Stimulated activated CD4-positive, alpha-beta T cell treated with anti-CD3 and anti-CD28 coated beads, Interleukin-2, amount 100 ng/mL, for 24 hours (primary cell): ENCODE measurements at places on chromosomes 2 and 18.

DNA sequence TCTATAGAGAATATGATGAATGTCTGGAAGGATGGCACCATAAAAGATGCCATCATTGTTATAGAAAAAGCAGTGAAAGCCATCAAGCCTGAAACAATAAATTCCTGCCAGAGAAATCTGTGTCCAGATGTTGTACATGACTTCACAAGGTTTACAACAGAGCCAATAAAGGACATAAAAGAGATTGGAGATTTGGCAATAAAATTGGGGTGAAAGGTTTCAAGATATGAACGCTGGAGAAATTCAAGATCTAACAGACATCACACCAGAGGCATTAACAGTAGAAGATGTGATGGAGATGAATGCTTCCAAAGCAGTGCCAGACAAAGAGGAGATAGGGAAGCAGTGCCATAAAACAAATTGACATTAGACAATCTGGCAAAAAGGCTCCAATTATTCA is 518.8 kb upstream of the ACVR2A start:
- DNase-seq: no peak

DNA sequence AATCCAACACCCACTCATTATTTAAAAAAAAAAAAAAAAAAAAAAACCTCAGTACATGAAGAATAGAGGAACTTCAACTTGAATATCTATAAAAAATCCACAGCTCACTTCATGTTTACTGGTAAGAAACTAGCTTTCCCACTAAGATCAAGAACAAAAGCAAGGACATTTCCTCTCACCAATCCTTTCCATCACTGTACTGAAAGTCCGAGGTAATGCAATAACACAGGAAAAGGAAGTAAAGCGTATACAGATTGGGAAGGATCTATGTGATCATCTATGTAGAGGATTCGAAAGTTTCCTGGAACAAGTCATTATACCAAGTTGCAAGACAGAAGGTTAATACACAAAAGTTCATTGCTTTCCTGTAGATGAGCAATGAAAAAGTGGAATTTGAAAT is 63.2 kb downstream of the ROCK2 start:
- DNase-seq: no peak

DNA sequence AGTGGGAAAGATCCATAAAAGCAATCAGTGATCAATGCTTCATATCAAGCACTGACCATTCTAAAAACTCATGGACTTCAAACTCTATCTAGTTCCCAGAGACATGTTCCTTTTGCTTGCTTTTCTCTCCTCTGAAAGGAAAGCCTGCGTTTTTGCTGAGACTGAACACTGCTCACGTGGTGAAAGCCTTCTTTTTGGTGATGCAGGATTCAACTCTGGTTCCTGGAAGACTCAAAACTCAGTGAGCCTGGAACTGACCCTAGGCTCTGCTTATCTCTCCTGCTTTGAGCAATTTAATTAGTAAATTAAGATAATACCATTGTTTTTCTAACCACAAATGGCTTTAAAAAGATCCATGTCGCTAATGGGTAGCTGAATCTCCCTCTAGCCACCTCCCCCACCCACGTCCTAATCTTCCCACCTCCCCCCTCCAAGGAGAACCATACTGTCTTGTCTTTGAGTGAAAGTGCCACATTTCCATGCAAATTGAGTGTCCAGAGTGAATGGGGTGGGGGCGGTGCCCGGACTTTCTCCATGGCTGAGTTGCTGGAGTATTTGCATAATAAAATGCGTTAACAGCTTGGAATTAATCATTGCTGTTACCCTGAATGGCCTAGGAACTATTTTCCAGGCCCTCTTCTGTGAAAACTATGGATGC is 130.5 kb downstream of the BCL11A start:
- DNase-seq: no peak

GRCh38 chr18:317618-318017 is 49.8 kb upstream of the THOC1 start:
- no peak for DNase-seq

- DNase-seq: no peak
Measured at GRCh38 chr18:79634593-79635426, 44.8 kb upstream of the CTDP1 start.

DNA sequence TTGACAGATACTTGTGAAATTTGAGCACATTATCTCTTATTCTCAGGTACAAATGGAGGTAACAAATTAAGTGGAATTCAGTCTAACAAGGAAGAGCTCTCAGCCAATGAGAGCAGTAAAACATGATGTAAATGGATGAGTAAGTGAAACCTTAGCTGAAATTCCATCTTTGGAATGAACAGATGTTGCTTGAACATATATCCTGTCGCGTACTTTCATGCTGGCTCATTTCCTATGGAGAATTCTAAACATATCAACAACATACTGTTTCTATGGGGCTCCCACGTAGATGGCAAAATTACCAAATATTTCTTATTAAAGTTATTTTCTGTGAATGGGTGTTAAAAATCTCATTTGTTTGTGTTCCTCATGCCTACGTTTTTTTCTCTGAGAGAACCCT is 256.3 kb upstream of the LINC00305 start:
- no peak for DNase-seq

- DNase-seq: no peak
Measured at GRCh38 chr2:96933305-96934181, 52.8 kb downstream of the FAM178B start.
